ENCODE measurements at places on chromosomes 6 and 20.

GRCh38 chr20:14617123-14617522 lies 279.7 kb upstream of the FLRT3 start:
- no peak for DNase-seq

DNA sequence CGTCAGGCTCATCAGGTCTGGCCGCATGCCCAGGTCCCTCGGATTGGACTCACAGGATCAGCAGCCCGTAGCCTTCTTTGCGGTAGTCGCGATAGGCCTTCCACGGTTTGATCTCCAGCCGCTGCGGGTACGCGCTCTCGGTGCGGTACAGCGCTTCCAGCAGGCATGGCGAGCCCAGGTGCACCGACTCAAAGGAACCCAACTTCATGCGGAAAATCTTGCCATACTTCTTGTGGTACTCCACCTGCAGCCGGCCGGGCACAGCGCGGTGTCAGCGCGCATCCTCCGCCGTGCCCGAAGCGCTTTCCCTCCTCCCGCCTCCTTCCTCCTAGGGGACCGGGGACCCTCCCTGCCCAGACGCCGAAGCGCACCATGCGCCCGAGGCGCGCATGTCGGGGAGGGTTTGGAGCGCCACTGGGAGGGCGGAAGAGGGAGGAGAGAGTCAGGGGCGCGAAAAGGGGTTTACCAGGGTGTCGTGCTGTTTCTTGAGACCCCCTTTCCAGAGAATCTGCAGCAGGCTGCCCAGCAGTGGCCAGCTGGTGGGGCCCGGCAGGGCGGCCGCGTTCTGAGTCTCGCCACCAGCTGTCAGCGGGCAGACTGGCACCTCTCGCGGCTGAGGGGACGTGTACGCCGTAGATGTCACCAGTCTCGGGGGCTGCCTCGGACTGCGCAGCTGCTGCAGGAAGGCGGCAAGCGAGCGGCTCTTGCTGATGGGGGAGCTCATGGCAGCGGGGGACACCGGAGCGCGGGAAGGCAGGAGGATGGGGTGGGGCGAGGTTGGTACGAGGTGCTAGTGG lies 732 bp downstream of the CYP24A1 start:
- DNase-seq: no peak

DNA sequence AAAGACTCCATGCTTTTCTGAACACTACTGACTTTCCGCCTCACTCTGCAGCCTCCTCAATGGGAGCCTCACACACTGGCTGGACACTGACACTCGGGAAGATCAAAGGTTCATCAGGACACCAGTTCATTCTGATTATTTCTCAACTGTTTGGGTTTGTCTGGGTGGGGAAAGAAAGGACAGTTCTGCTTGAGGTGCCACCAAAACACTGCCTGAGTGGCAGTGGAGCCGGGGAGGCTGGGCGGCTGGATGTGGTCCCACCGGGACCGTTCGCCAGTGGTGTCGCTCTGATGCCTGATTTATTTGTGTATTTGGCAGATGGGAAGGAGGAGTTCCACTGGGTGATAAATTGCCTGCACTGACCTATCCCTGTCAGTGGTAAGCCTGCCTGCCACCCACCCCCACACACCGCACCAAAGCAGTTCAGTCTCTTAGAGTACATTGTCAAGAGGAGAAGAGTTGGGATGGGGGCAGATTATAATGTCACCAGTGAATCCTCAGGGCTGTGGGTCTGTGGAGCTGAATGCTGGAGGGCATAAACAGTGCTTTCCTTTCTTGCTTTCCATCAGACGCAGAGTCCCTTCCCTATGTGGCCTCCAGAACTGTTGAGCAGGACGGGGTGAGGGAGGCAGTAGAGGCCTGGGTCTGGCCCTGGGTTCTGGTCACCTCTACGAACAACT lies 49.8 kb downstream of the EDN1 start:
- DNase-seq: no peak

DNA sequence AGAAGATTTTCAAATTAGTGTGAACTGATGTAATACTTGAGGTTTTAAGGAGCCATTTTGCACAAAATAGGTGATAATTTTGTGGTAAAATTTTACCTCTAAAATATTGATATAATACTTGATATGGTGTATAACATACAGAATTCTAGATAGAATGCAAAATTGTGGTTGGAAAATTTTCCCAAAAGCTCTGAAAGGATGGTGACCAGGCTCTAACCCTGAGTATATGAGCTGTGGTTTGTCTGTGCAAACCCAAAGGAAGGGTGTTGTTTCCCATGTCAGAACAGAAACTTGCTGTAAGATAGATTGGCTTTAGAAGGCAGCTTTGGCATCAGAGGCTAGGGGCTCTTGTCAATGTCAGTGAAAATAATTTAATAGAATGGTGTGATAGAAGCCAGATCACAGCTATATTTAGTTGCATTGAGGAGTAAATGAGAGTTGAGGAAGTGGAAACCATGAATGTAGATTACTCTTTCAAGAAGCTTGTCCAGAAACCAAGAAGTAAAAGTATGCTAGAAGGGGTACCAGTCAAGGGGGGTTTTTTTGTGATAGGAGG lies 257.7 kb downstream of the FARS2 start:
- no peak for DNase-seq

DNA sequence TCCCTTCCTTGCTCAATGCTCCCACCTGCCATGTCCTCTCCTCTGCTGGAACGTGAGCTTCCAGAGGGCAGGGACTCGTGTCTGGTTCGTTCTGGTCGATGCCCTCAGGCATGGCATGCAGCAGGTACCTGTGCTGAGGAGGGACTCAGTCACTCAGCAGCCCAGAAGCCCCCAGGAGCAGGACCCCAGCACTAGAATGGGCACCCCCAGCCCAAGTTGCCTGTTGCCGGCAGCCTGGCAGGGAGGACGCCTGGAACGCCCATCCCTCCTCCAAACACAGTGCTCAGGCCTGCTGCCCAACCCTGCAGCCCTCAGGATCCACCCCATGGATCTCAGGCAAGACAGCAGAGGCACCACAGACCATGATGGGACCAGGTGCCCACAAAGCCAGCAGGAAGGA lies 40.6 kb downstream of the BMP7 start:
- no peak for DNase-seq

- DNase-seq: peak; percentile 68
Observed at GRCh38 chr6:31007694-31008093, 2.6 kb upstream of the MUC22 start.

DNA sequence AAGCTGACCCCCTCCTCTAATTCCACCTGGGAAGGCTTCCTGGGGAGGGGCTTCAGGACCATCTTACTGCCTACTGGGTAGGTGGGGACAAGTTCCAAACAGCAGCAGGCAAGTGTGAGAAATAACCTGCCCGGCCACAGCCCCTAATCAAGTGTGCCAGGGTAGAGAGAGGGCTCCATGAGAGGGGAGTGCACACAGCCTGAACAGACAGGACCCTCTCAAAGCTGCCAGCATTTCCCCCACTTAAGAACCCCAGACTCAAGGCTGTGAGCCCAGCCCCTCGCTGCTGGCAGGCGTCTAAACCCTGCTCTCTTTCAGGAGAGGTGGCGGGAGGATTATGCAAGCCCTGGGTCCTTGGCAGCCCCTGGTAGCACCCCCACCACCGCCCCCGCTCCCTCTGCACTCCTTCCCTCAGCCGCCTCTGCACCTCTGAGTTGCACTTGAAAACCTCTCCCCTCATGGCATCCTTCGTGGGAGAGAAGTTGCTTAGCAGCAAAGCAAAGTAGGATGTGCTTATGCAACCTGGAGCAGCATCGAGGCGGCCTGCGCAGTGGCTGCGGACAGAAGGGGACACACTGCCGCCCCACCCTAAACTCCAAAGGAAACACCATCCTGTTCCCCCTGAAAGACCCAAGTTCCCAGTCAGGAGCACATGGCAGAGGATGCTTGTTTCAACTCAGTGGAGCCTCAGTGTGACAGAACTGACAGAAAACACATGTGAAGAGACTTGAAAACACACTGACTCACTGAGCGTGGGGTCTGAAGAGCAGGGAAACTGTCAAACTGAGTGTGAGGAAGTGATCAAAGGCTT lies 10.5 kb downstream of the DDRGK1 start:
- DNase-seq: no peak

GRCh38 chr20:719816-720215 lies 44.2 kb upstream of the SCRT2 start:
- no peak for DNase-seq

GRCh38 chr6:56378966-56379585 lies 131.7 kb upstream of the COL21A1 start:
- no peak for DNase-seq

- DNase-seq: peak; percentile 48
Observed at GRCh38 chr20:56422076-56422823, 10.2 kb downstream of the CASS4 start.

GRCh38 chr20:43911066-43911465 lies 3.6 kb upstream of the TOX2 start:
- peak; percentile 52 for DNase-seq

- no peak for DNase-seq
Observed at GRCh38 chr6:78911218-78911940, 44.0 kb downstream of the IRAK1BP1 start.

DNA sequence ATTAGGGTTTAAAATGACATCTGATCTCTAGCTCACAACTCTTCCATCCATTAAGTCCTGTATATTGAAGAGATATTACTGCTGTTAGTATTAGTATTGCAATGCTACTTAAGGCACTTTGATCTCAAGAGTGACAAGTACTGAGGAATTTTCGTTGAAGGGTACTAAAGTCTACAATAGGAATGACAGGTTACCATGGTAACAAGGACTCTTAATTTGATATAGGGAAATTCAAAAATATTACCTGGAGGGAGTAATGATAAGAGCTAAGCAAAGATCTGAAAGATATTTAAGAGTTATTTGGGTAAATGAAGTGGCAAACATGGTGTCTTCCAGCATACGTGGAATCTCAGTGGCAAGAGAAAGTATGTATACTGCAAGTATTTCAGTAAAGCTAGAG lies 518.0 kb upstream of the SLC35B3 start:
- DNase-seq: no peak

- no peak for DNase-seq
Observed at GRCh38 chr6:105619971-105620741, 217.3 kb upstream of the PREP start.

- no peak for DNase-seq
Observed at GRCh38 chr20:44544263-44544662, 22.4 kb upstream of the SERINC3 start.

- no peak for DNase-seq
Observed at GRCh38 chr6:129105793-129106192, 222.9 kb downstream of the LAMA2 start.

DNA sequence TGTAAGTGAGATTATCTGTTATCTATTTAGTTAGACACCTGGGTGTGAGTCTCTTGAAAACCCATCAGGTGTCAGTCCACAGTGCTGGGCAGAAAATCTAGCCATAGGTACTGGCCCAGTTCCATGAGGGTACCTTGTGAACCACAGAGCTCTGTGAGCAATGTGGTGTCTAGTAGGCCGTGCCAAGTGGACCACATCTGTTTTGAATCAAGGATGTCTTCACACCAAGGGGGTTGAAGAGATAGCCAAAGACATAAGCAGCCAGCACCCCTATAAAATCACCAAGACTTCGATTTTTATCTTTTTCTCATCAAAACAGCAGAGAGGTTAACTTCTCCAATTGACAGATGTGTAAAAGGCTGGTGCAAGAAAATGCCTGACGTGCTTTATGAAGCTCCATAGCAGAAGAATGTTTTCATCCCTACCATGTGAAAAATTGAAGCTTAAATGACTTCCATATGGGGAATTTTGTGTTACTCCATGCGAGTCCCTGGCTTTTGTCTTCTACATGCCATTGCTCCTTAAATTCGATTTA lies 368.7 kb downstream of the HAO1 start:
- no peak for DNase-seq

- no peak for DNase-seq
Observed at GRCh38 chr6:125792680-125793079, 1.9 kb downstream of the NCOA7 start.

GRCh38 chr6:36662827-36663256 lies 15.7 kb upstream of the CDKN1A start:
- DNase-seq: no peak

Measured in RKO (cell line).